SHP77 treated with DMSO at 0.1 percent for 48 hours (cell line): ENCODE measurements at places on chromosomes 7 and 10.

DNA sequence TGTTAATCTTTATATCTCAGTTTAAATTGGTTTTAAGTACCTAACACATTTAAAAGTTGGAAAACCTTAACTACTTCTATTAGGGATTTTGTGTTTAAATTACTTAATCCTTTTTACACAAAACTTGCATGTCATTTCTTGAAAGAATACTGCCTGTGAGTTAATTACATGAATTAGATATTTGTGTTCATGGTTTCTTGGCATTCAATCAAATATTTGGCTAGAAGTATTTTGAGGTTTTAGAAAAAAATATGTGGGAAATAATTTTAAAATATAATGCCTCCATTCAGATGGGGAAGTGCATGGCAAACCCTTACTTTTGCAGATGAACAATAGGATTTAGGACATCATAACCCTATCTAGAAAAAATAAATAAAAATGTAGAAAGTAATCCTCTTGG lies 186.5 kb upstream of the SEMA3E start:
- no peak for DNase-seq

- no peak for DNase-seq
These were observed 61.5 kb downstream of the SLIT1 start for GRCh38 chr10:97124211-97124610.

GRCh38 chr7:99422186-99422585 lies 13.4 kb downstream of the BUD31 start:
- no peak for DNase-seq

DNA sequence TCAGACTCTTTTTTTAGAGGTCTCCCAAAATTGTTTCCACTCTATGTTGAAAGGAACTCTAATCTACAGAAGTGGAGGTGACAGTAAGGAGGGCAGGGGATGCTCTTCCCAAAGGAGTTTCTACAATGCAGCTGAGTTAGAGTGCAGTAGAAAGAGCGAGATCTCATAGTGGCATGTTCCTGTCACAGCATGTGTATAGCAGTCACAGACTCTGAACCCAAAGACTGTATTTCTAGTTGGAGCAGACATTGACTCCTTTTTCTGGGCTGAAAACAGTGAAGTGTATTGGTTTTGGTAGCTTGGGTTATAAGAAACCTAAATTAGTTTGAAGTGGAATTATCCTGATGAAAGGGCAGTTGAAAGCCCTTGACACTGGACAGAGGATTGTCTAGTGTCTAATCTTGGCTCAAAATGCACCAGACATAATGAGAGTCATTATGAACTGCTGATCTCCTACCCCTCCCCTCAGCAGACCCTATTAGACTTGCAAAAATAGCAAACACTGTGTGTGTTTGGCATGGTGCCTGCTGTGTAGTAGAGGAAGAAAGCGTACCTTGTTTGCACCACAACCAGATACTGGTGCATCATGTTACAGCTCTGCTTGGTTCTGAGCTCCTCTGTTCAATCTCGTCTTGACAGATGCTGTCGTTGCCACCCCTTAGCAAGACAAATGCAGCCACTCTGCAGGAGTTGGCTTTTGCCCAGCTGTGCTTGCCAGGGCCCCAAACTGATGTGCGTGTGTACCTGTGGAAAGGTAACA lies 336.0 kb downstream of the AUTS2 start:
- peak; percentile 14 for DNase-seq

DNA sequence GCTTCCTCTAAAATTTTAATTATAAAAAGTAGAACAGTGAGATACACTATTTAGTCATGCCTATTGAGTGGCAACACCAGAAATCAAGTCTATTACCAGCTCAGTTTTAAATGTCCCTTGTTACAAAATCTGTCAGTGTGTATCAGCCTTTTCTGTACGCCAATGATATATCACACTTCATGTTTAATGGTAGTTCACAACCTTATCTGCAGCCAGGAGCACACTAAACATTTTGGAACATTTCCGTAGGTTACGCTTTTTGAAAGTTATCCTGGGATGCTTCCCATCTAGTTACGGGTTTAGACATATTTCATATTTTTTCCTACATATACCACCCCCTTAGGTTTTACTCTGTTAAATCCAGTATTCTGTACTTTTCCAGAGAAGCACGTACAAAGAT lies 5.4 kb downstream of the HNRNPA2B1 start:
- DNase-seq: no peak

- DNase-seq: no peak
These were observed 273.3 kb downstream of the PTEN start for GRCh38 chr10:88136712-88137111.

- DNase-seq: no peak
These were observed 704.0 kb upstream of the IGFBP3 start for GRCh38 chr7:46625032-46625431.
